Omental fat pad (tissue), 4 donors: ENCODE measurements at places on chromosomes 12 and 14. TPM values are rescaled to one million over a fixed set of nuclear protein-coding genes. Genes with fewer than 3 reads are reported as not detected.

The EXOC3L4 gene
- 0.93 TPM for total RNA-seq

- no peak for DNase-seq
These were observed 153.1 kb downstream of the ALG10B start for GRCh38 chr12:38469715-38470114.

DNA sequence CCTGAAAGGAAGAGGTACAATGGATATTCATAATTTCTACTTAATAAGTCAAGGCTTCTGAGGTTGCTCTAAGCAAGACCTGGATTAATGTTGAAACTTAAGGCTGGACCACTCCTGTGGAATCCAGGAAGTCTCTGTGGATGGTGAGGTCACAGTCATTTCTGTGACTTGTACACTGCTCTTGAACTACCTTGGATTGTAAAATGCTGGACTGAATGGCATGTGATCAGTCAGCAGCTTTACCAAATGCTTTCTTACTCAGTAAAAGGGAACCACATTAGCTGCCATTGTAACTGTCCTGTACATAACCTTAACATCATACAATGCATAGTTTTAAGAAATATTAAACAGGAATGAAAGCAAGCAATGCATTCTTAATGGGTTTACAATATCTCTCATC lies 182.9 kb downstream of the NOVA1 start:
- no peak for DNase-seq

- DNase-seq = no peak
These were observed 183.3 kb downstream of the SSPN start for GRCh38 chr12:26378711-26379110.

DNA sequence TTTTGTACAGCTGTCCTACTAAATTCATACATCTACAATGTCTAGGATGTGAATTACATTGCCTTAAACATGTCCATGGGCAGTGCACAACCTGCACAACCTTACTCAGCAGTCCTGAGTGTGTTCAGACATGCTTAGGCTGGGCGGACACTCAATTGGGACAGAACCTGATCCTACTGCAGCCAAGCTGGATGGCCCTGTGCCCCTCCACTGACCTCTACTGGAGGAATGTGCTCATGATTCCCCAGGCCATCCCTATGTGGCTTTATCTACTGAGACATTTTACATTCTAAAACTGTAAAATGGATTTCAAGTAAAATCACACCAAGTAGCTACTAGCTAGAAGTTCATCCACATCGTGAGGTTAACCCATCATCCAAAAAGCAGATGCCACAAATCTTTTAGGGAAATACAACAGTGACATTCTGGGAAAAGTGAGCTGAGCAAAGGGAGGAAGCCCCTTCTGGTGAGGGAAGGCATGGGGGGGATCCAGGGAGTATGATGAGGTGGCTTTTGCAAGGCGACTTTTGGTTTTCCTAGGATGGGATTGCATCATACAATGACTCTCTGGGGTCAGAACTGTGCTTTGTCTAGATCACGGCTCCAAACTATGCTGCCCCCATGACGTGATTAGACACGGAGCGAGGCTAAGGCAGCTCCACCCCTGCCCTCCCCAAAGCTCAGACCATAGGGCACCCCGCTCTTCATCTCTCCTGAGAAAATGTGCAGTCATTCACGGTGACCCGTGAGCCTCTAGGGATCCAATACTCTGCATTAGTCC lies 911.7 kb upstream of the TMEM132C start:
- no peak for DNase-seq

DNA sequence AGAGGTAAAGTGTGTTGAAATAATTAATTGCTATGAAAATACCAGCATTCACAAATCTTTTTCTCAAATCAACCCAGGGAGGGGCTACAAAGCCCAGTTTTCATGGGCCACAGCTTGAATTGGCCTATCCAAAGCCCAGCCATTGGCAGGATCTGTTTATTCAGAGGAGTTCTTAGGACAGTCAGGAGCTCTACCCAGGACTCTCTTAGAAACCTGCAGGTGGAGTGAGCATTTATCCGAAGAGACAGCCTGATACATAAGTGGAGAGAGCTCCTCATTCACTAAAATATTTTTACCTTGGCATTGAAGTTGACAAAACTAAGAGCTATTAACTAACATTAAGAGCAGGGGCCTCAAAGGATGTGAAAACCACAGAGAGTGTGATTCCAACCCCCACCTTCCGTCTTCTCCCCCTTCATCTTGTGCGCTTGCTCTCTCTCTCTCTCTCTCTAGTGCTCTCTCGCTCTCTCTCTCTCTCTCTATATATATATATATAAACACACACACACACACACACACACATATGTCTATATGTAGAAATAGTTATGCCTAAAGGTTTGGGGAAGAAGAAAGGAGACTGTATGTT lies 315.5 kb downstream of the SNAPC1 start:
- DNase-seq = no peak

GRCh38 chr14:65170768-65171507 lies 68.6 kb upstream of the MAX start:
- no peak for DNase-seq

- no peak for DNase-seq
These were observed 58.2 kb downstream of the ESR2 start for GRCh38 chr14:64235652-64236640.
